ENCODE measurements at places on chromosomes 7 and 10.

- no peak for DNase-seq
Measured at GRCh38 chr10:76017733-76018433, 586.5 kb downstream of the LRMDA start.

DNA sequence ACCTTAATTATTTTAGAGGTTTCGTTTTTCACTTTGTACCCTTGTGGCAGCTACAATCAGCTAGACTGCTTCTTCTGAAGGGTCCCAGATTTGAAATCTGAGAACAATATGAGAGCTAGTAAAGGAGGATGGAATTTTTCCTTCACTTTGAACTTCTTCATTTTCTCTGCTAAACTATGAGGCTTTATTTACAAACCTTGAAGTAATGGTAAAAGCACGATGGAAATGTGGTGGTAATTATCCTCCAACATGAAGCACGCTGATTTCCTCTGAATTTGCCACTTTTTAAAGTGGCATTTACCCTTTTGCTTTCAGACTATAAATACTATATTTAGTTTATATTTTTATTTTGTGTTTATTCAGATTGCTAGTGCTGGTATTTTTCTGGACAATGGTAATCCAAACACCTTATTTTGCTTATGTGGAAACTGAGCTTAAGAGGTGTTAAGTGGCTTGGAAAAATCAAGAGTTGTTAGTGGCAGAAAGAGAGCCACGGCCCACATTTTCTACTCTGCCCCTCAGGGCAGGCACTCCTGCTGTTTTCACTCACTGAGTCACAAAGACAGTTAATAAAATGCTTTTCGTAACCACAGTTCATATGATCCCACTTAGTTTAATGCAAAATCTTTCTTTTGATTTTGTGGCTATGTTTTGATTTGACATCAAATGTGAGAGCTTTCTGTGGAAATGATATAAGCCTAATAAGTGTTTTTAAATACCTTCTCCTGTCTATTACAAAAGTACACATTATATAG, 2.7 kb downstream of the SSMEM1 start:
- no peak for DNase-seq

GRCh38 chr7:94975336-94975735, 67.9 kb downstream of the PPP1R9A start:
- DNase-seq = no peak

GRCh38 chr7:15508258-15508657, 53.6 kb downstream of the AGMO start:
- no peak for DNase-seq

DNA sequence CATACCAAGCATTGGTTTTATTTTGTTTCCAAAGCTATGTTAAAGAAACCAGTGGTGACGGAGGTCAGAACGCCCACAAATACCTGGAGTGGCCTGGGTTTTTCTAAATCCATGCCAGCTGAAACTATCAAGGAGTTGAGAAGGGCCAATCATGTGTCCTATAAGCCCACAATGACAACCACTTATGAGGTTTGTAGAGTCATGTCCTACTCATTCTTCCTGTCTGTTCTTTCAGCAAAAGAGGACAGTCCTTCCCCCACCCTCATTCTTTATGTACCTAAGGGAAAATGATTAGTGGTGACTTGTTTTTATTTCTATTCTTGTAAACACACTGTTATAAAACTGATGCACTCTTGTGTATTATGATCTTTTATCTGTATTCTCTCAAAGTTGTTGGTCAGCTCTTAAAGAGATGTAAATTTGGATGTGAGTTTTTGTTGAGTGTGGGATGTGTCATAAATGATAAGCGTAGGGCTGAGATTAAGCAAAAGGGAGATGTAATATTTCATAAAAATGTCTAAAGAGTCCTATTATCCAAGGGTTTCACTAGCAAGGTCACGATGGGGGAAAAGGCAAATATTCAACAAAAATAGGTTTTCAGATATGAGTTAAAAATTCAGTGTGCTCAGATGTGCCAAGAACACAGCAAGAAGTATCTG, 294.4 kb downstream of the BICC1 start:
- no peak for DNase-seq

DNA sequence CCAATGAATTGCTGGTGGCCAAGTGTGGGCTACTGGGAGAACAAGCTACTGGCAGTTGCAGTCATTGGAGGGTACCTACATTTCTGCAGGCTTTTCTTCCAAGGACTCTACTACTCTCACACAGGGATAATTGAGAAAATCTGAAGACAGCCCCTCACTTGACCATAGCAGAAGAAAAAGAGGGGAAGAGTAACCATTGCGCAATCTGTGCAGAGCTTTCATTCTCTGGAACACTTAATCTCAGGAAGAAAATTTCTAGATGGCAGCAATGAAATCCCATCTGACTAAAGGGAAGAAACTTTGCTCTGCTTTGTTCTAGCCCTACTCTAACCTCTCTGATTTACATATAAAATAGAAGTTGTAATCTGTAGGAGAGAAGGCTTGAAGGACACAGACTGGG, 1239.6 kb upstream of the SORCS1 start:
- no peak for DNase-seq

- DNase-seq = peak; percentile 13
Measured at GRCh38 chr7:105141068-105141467, 127.1 kb downstream of the KMT2E start.

DNA sequence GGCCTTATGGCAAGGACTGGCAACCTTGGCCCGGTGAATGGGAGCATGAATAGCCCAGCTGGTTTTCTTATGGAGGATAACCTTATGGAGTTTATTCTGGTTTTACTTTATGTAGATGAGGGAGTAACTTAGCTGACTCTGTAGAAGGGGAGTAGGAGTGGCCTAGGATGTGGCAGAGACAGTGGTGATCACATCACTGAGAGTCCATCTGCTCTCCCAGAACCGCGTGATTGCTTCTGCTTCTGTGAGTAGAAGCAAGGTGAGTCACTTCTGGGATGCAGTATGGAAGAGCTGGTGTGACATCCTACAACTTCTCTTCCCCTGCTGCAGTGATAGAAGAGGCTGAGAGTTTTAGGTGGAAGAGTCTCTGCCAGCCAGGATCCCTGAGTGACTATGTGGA, 129.2 kb downstream of the RPS24 start:
- no peak for DNase-seq

DNA sequence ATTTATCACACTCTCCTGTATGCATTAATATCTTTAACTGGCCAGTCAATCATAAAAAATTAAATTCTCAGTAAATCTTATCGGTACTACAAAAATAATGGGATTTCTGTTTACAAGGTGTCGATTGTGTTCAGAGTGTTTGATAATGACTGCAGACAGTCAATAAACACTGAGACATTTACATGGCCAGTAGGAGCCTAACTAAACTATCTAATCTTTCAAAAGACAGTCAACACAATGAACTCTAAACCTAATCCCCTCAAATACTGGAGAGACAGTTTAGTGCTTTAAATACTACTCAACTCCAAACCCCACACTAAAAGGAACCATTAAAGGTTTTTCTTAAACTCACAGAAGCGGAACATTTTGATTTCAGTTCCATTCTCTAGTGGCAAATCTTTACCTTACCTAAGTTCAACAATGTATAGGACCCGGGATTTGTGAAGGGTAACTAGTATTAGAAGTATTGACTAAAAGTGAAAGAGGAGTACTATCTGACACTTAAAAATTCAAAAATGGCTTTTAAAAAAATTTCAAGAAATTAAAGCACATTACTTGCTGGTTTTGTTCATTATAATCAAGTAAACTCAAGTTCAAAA, 37.3 kb upstream of the EXOC6 start:
- no peak for DNase-seq

GRCh38 chr10:86969421-86970041, 1.2 kb downstream of the ADIRF start:
- no peak for DNase-seq

GRCh38 chr7:45215601-45216062, 58.0 kb downstream of the RAMP3 start:
- DNase-seq = no peak

DNA sequence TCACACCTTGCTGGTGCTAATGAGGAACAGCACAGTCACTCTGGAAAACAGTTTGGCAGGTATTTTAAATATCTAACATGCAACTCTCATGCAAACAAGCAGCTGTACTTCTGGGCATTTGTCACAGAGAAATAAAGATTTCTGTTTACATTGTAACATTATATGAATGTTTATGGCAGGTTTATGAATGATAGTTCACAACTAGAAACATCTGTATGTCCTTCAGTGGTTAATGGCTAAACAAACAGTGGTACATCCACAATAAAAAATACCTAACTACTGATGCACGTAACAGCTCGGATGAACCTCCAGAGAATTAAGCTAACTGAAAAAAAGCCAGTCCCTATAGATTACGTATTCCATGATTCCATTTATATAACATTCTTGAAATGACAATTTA, 109.6 kb downstream of the GPR37 start:
- DNase-seq = no peak

- no peak for DNase-seq
Measured at GRCh38 chr7:142542942-142543341, 206.3 kb upstream of the PRSS1 start.

DNA sequence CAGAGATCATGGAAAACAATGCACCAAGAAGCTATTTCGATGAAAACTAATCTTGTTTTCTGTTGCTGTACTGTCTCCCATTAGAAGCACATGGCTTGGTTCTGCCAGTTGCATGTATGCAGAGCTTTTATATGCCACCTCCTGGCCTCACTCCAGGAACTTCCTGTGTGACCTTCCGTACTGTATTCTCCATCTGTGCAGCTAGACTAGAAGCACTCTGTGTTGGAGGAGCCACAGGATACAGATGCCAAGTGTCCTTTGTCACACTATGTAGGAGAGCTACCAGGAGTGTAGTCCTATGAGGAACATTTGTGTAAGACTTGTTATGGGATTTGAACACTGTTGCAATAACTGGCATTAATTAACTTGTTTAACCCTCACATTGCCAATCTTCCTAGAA, 503.5 kb upstream of the TPK1 start:
- DNase-seq = no peak
